ENCODE measurements at places on chromosomes 5 and 9.

GRCh38 chr5:118439831-118440230, 548.5 kb downstream of the DTWD2 start:
- DNase-seq: no peak

DNA sequence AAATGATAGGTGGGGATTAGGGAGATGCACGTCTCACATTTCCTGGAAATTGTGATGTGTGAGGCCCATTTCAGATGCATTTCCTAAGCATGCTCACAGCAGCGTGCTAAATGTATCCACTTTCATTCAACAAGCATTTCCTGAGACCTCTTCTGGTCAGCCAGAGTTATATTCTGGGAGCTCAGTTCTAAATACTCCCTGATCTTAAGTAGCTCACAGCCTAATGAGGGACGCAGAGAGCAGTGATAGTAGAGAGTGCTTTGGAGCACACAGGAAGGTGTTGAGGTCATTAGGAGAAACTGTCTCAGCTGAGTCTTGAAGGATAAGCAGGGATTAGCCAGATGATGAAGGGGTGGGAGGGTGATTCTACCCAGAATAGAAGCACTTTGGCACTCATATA, 46.2 kb upstream of the FSD1L start:
- DNase-seq: no peak

DNA sequence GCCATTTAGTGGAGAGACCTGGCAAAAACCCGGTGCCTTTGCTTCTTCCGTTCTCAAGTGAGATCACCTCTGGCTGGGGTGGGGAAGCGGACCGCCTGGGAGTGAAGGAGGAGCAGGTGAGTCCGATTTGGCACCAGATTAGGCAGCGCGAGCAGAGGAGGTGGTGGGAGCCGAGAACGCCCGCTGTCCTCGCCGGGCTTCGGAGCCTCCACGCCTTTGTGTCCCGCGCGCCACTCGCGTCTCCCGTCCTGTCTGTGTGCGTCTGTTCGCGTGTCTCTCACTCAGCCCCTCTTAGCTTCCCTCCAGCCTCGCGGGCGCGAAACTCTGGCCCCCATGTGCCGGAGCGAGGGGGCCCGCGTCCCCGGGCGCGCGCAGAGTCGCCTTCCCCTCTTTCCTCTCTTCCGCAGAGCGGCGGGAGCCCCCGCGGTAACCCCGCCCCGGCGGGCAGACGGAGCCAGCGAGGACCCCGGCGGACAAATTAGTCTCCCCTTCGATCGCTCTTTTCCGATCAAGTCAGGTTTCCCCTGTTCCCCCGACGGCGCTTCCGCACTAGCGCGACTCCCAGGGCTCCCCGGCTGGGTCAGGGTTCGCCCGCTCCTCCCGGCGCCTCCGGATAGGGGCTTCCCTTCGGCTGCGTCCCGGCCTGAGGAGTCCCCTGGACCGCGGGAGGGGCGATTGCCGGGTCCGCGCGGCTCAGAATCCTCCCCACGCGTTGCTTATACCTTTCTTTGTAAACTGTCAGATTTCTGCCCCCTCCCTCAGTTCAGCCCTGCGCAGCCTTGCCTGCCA, 7.1 kb downstream of the POU4F3 start:
- no peak for DNase-seq

DNA sequence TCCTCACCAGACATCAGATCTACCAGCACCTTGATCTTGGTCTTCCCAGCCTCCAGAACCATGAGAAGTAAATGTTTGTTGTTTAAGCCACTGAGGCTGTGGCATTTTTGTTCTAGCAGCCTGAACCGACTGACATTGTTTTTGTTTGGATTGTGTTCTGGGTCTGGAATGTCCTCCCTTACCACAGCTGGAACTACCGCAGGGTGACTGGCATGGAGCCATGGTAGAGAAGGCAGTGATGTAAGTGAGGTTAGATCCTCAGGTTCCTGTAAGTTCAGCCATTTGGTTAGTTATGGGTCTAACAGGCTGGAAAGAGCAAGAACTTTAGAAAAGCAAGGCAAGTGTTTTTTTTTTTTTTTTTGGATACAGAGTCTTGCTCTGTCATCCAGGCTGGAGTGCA, 209.3 kb downstream of the DAB2IP start:
- DNase-seq: no peak

DNA sequence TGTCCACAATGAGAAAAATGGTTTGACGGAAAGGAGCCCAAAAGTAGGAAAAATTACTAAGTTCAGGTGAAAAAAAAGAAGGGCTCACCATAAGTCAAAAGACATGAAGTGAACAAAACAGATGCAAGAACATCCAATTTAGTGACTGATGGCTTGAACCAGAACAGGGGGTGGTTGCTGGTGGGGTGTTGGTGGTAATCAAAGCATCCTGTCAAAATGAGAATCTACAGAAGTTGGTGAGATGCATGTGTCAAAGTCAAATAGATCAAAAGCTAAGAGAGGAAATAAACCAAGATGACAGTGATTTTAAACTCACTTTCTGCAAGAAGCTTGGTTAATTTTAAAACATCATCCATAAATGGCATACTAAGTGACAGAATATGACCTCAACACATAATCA, 117.4 kb downstream of the MLLT3 start:
- DNase-seq: no peak

DNA sequence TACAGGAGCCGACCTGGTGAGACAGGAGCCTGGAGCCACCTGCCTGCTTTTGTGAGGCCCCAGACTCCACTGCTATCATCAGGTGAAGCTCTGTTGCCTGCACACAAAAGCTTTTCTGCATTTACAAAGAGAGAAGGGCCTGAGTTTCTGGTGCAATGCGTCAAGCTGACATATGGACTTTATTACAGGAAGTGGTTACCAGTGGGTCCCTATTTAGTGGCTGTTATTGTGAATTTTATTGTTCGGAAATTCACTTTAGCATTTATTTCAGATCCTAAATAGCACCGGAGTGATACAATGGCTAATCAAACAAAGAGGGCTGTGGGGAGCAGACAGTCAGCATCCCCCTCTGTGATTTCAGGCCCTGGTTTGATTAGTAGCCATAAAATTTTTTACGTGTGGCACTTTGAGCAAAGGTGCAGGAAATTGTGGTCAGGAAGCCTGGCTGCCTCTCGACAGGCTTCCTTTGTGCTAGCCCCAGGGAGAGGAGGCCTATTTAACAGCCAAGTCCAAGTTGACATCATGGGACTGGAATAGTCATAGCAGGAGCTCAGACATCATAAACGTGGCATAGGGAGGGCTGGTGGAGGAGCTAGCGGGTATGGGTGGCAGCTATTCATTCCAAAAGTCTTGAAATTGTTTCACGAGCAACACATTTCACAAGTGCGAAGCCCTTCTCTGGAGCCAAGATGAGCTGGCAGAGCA, 8.4 kb downstream of the TGFBI start:
- DNase-seq: no peak

DNA sequence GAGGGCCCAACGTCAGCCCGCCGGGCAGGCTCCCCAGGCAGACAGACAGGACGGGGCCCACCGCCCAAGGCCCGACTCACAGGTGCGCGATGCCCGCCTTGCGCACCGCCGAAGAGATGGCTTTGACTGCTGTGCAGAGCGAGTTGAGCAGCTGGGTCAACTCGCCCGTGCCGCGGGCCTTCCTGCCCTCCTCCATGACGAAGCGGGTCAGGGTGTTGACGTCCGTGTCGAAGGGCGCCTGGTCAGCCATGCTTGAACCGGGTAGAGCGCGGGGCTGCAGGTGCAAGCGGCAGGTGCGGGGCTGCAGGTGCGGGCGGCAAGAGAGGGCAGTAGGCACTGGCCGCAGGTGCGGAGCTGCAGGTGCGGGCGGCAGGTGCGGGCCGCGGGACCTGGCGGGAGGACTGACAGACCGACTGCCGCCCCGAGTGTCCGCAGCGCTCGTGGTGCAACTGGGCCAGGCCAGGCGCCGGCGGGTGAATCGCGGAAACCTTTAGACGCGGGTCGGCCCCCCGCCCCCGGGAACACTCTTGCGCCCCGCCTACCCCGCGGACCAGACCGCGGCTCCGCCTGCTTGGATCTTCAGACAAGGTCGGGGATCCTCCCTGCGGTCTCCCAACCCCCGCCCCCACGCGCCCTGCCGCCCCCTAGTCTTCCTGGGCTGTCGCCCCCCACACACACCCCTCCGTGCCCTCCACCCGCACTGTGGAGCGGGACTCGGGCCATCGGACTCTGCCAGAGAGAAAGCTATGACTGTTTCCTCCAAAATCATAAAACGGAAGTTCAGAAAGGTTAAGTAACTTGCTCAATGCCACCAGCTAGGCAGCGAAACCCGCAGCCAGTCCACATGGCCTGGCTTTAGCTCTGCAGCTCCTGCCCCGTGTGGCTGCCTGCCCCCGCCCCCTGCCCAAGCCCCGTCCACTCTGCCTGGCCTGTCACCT, at the start of gene FBP1:
Gene FBP1, minus strand, starts transcription at position 458 of the 938 bp plus-strand sequence. Its CDS starts 208 bp downstream, at position 250.
- DNase-seq: no peak

DNA sequence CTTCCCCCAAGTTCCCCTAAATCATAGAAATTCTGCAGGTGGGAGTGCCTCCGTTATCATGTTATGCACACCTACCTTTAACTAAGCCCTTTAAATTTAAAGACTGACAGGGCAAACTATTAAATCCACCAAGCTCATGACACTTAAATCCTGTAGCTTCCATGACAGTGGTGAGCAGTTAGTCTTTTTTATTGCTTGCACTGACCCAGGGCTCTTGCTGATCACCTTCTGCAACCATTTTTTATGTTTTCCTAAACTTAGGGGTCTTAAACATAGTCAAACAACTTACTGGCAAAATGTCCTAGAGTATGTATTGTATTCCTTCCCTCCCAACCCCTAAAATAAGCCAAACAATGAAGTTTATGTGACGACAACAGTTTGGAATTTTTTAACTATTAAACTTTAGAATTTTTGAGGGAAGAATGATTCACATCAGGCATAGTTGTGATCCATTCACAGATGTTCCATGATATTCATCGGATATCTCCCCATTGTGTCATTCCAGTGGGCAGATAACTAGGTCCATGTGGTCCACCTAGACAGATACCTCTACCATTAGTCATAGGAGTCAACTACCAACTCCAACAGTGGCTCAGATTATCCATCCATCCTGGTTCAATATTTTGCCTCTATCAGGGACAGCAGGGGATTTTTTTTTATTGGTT, 283.1 kb downstream of the ADAMTS6 start:
- no peak for DNase-seq

- no peak for DNase-seq
Observed at GRCh38 chr5:1415059-1415425, 30.2 kb downstream of the SLC6A3 start.

DNA sequence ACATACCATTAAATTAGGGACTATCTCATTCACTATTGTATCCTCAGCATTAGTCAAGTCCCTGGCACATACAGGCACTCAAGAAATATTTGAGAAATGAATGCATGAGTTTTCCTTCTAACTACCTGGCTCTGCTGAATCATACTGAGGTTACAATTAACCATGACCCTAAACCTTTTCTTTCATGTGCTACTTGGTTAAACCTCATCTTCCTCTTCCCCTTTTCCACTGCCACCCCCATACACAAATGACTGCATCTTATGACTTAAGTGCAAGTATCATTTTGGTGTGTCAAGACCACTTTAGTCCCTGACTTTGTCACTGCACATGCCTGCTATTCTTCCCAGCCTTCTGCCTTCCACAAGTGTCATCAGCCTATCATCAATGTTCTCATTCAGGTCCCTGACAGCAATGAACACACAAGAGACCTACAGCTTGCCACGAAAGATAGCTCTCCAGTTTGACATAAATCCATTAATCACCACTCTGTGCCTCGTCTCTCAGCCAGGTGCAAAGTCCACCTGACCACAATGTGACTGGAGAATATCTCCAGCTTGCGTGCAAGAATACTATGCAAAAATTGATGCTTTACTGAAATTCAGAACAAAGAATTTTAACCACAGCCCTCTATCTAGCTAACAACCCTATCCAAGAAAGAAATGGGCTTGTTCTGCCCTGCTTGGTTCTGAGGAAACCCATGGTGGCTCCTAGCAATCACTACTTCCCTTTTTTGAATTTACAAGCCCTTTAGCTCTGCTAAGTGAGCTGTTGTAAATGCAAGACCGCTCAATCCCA, 74.5 kb downstream of the MAPKAP1 start:
- no peak for DNase-seq

DNA sequence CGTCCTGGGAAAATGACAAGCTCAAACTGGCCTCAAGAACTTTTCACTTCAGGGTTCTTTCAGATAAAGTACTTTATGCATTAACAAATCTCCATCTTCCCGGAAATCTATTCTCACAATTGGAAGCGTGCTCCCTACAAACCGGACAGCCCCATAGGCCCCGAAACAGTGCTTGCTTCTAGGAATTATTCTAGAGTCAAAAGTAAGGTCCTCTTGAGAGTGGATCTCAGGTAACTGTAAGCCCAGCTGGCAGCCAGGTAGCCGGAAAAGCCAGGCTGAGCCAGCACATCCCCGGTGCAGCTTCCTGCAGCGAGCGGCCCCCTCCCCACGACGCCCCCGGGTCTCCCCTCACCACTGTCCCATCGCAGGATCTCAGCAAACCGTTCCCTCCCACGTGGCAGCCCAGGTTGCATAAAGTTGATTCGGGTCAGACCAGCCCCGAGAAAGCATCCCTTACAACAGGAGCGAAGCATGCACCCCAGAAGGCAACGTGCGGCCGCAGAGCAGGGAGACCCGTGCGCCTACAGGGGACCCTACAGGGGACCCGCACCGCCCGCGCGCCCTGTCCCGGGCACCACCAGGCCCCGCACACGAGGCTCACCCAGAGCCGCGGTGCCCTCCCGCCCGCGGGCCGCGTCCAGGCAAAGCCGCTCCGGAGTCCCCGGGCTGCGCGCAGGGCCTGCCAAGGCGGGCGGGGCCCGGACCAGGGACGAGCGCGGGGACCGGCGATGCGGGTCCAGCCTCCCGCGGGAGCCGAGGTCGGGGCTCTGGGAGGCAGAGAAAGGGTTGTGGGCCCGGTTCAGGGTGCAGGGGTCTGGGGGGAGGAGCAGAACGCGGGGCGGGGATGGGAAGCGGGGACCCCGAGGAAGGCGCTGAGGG, 920 bp downstream of the LPCAT1 start:
- DNase-seq: no peak

GRCh38 chr5:6732634-6733410, 19.6 kb downstream of the TENT4A start:
- DNase-seq: no peak

- no peak for DNase-seq
Observed at GRCh38 chr5:118598311-118598710, 390.0 kb downstream of the DTWD2 start.

- no peak for DNase-seq
Observed at GRCh38 chr5:31730139-31730538, 91.2 kb downstream of the PDZD2 start.

DNA sequence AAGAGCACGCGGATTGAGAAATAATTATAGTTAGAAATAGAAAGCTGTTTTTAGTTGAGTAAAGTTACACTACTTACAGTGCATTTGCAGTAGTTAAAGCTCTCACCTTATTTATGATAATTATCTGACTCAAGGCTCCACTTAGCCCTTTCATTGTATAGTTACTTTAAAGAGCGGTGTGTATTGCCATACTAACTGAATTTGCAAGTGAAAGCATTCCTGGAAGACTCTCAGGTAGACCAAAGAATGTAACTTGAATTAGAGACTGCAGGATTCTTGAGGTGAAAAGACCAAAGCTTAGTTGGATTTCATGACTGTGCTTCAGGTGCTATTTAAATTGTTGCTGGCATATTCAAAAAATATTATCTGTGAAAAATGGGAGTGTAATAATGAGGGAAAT, 4.2 kb upstream of the RASA1 start:
- DNase-seq: no peak

GRCh38 chr9:113381909-113382411, 5.2 kb upstream of the HDHD3 start:
- DNase-seq: no peak

All from neuronal stem cell (in vitro differentiated cells).